ENCODE measurements at places on chromosomes 7 and 10.

DNA sequence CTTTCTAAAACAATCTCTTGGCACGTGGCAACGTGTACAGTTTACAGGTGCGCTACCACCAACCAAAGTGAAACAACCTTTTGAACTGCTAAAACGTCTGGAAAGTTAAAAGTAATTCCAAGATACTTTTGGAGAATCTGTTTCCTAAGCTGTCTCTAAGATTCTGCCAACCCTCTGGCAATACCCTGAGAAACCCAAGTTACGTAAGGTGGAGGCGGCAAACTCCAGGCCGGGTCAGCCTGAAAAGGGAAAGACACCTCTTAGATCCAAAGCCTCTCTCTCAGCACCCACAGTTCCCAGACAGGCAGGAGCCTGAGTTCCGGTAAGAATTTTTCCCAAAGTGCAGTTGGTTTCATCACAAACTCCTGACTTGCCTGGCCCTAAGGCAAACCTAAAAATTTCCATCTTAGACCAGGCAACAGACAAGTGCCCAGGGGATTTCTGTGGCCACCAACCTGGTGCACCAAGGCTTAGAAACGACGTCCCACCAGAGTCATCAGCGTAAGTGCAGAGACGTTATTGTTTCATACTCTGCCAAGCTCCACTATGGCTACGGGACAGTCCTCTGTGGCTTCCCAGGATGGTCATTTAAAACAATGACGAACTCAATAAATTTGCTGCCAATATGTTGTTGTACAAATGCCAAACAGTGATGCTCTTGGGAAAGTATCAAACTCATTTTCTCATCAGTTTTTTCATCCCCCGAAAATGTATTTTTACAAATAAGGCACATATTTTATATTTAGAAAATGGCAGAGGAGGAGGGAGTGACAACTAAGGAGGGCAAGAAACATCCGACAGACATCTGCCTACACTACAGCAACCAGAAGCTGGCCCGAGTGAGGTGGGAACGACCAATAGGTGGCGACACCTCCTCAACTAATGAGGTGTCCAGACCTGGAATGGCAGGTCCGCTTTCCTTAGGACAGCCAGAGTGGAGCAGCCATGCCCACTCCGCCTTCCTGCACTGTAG, 205.8 kb upstream of the FRMD4A start:
- DNase-seq, result no peak

GRCh38 chr10:97067716-97068391, 117.9 kb downstream of the SLIT1 start:
- DNase-seq, result no peak

- no peak for DNase-seq
Measured at GRCh38 chr7:135236727-135237126, 3.1 kb downstream of the STRA8 start.

DNA sequence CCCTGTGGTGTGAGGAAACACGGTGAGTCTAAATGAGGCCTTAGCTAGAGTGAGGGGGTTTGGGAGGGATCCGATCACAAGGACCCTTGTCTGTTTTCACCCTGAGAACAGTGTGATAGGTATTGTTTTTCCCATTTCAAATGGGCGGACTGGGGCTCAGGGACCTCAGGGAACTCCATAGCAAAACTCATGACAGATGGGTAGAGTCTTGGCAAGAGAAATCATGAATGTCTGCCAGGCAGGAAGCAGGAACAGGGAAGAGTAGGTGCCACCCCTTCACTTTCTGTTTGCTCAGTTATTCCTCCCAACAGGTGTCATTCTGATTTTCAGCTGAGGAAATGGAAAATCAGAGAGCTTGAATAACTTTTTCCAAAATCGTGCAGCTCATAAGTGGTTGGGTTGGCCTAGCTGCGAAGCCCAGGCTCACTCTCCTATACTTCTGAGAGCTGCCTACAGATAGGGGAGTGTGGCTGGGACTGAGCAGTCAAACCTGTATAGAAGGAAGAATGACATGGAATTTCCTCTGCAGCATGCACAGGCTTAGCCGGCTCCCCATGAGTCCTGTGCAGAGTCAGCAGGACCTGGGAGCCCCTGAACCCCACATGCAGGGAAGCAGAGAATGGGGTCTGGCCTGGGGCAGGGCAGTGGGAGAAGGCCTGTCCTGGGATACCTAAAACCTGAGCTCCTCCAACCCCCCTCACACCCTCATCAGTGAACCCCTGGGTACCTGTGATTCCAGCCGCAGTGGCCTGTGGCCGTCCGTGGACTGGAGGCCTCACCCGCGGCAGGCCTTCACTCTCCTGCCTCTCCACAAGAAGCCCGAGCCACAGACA, 17.6 kb upstream of the C10orf105 start:
- no peak for DNase-seq

- DNase-seq, result no peak
Measured at GRCh38 chr7:45564485-45564884, 9.7 kb upstream of the ADCY1 start.

DNA sequence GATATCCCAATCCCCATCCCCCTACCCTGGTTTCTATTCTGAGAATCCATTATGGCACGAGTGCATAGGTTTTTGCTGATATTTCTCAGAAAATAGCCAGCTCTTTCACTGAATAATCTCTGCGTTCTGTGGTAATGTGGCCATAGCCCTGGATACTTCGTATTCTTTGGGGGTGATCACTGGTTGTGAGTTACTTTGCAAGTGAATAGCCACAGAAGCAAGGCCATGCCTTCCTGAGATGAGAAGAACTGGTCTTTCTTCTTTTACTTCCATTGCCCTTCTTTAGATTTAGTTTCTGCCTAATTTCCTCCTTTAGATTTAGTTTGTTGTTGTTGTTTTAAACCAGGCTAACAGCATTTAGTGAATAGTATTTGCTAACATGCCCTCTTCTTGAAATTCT, 323.4 kb downstream of the CDC14C start:
- no peak for DNase-seq

DNA sequence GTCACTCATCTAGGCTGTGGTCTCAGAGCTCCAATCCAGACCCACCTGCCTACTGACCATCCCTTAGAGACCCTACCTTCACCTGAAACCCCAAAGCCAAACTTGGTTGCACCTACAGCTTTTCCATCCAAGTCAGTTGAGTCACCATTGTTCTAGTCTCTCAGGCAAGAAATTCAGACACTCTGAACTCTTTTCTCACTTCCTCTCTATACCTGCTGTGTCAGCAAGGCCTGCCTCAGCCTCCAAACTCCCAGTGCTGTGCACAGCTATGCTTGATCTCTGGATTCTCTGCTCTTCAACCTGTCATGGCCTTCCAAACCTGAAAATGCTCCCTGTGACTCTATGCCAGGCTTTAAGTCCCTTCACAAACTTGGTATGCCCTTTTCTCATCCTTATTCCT, 47.4 kb upstream of the MTURN start:
- DNase-seq, result no peak

GRCh38 chr10:43201545-43202131, 63.4 kb downstream of the CSGALNACT2 start:
- no peak for DNase-seq

DNA sequence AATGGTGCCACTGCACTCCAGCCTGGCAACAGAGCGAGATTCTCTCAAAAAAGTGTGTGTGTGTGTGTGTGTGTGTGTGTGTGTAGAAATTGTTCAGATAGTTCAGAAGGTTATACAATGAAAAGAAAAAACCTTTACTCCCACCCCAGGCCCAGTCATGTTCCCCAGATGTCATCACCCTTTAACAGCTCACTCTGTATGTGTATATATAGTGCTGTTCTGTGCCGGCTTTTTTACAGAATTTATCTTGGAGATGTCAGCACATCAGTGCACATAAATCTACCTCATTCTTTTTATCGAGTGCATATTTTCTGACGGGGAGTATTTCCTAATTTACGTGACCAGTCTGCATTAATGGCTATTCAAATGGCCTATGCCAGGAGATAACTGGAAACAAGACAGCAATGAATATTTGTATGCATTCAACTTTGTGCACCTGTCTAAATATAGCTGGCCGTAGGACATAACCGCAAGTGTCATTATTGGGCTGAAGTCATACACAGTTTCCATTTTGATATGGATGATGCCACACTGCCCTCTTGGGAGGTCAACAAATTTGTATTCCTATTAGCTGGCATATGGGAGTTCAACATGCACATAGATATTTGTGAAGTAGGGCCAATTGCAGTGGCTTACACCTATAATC, 11.7 kb downstream of the NIPSNAP2 start:
- DNase-seq, result no peak

DNA sequence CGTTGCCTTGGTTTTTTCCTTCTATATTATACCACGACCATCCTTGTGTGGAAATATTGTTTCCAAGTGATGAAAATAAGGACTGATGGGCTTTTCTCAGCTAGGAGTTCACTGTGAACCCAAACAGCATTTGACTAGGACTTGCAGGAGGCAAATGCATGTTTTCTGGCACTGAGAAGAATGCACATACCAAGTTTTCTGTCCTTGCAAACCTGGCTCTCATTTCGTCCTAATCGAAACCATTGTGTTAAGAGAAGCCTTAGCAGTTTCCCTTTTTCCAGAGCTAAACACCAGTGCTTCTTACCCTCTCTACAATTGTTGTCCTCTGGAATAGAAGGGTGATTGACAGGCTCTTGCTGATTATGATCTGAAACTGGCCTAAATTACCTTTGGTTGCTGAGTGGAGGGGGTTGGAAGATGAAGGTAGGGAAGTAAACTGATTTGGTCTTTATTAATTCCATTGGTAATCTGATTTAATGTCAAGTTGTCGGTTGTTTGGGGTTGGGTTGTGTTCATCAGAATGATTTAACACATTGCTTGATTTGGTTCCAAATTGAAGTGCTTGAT, 33.1 kb upstream of the ELMO1 start:
- DNase-seq, result no peak

DNA sequence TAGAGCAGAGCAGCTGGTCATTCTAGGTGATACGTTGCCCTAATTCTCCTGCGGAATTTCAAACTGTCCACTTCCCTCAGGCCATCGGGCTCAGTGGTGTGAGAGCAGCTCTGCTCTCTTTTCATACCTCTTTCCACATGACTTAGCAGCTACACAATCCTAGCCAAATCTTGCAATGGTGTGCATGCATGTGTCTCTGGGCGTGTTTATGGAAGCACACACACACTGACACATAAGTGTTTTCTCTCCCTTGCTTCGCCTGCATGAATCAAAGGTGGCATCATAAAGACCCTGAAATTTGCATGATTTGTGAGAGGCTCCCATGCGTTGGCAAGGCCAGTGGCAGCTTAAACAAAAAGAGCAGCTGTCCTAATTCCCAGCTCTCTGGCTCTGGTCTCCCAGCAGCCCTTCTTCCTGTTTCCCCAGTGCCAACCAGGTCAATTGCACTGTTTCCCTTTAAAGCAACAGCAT, 1189.5 kb downstream of the GATA3 start:
- no peak for DNase-seq

DNA sequence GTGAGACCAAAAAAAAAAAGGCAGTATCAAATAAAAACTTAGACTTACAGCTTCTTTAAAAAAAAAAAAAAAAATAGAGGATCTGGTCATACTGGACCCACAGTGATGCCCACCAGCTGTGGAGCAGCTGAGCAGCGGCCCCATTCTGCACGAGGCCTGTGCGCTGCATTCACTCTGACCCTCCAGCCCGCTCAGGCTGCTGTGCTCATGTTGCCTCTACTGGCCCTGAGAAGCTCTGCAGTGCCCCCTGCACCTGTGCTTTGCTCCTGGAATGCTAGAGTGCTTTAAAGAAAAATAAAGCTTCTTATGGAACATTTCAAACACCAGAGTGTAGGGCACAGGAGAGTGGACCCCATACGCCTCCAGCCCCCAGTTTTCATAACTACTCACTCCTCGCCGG, 33.2 kb downstream of the TMEM120A start:
- no peak for DNase-seq

DNA sequence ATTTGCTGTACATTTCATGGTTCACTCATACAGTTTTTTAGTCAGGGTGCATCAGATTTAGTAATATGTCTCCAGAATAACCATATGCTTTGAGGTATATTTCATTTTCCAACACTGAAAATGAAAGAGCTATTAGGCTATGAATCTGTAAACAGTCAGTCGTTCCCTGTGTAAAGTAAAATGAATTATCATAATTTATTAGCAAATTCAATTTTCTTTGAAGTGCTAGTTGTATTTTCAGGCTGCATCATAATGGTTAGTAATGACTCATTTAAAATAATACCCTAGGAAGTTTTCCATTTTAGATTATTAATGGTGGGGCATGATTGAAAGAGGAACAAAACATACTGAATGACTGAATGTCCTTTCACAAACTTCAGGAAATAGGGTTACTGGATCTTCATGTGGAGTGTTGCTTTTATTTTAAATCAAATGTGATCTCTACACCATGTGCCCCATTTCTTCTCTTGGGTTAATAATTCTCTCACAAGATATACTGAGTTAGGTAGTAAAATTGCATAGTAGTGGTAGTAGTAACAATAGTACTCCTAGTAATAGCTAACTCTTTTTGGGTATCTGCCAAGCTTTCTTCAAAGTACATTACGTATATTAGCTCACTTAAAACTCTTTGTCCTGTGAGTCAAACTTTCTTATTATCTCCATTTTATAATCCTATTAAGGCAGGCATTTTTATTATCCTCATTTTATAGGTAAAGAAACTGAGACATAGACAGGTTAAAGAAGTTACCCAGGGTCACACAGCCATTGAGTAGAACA, 476.5 kb downstream of the SUGCT start:
- no peak for DNase-seq

- DNase-seq, result no peak
Measured at GRCh38 chr7:121373177-121373576, 22.9 kb downstream of the FAM3C start.

- DNase-seq, result no peak
Measured at GRCh38 chr10:10803278-10803677, 214.4 kb upstream of the CELF2 start.

Measured in stimulated activated naive CD8-positive, alpha-beta T cell treated with anti-CD3 and anti-CD28 coated beads, Interleukin-15, amount 100 ng/mL, for 72 hours (primary cell).